ENCODE measurements at places on chromosomes 4 and X.

DNA sequence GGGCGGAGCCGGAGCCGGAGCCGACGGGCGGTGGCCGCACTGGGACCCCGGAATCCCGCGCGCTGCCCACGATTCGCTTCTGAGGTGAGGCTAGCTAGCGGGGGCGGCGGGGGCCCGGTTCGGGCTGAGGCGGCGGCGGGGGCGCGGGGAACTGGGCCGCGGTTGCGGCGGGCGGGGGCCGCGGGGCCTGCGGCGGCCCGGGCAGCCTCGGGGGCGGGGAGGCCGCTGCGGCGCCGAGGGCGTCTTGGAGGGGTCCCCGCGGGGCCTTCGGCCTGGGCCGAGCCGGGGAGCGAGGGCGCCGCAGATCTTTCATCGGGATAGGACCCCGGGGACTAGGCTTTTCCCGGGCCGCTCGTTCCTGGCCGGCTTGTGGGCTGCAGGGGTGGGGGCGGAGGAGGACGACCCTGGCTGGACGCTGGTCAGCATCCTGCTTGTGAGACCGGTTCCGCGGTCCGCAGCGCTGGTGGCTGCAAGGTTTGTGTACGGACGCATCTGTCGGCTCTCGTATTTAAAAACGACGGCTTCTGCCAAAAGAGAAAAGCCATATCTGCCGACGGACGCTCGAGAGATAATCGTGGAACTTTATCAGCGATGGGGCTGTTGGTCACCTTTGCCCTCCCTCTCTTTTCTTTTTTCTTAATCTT, 419 bp downstream of the ADD1 start:
- no peak for DNase-seq

GRCh38 chrX:47628982-47629381, 748 bp downstream of the CFP start:
- no peak for DNase-seq

- DNase-seq = no peak
Observed at GRCh38 chr4:41209187-41209586, 5.2 kb downstream of the APBB2 start.

DNA sequence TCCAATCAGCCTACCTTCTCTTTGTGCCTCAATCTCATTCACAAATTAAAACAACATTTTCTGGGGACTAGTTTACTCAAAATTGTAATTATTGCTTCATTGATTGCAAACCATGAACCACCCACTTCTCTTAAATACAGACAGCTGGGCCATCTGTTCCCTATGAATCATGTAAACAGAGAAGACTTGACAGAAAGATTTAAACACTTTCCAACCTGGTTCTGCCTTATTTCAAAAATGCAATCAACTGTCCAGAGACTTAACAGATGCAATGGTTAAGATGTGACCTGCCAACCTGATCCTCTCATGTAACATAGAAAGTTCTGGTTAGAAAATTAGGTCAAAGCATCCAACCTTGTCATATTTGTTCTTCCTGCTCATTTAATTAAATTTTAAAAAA, 20.8 kb upstream of the SERTM2 start:
- DNase-seq = no peak

DNA sequence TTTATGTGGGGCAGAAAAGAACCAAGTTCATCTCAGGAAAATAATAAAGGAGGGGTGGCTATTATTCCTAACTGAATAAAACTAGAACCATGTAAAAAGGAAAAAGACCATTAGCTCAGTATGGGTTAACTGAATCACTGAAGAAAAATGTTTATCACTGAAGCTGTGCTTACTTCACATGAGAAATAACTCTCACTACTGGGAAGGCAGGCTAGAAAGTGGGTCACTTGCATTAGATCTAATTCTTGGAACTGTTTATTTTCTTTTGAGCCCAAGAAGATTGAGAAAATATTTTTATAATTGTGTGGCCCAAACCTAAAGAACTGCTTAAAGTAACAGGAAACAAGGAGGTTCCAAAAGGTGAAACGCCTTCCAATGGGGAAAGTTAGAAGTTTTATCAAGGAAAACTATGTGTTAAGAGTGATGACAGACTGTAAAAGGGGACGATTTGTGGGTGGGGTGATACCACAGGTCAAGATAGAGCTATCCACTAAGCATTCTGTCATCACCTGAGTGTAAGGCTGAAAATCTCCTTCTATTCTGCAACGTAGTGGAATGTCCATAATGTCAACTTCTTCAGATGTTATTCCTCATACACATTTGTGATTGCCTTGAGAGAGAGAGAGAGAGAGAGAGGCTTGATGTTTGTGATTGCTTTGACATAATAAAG, 1083.5 kb downstream of the PCDH7 start:
- DNase-seq = no peak

GRCh38 chrX:13652287-13652793, 601 bp upstream of the TCEANC start:
- no peak for DNase-seq

DNA sequence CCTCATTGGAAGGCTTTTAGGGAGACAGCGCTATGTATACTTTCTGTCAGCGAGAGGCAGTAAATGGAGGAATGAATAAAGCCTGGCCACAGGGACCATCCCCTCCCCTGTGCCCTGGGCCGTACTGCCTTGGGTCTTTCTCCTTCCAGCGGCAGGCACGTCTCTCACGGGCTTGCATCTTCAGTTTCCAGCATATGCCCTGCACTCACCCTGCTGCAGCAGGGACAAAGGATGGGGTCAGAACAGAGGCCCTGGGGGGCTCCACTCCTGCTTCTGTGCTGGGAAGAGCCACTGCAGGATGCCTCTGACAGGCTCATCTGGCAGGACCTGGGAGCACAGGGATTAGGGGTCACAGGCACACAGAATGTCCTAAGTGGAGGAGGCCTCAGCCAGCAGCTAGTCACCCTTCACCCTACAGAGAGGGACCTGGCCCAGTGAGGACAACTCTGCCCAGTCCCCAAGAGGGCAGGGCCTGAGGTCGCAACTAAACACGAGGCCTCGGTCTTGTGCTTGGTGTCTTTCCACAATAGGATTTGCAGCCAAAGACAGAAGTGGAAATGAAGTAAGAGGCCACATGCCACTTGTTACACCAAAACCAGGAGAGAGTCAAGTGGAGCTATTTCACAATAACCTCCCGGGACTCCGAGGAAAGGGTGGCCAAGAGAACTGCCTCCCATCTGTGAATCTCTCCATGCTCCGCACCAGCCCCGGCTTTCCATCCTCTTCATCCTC, 150.8 kb downstream of the AFAP1 start:
- no peak for DNase-seq

DNA sequence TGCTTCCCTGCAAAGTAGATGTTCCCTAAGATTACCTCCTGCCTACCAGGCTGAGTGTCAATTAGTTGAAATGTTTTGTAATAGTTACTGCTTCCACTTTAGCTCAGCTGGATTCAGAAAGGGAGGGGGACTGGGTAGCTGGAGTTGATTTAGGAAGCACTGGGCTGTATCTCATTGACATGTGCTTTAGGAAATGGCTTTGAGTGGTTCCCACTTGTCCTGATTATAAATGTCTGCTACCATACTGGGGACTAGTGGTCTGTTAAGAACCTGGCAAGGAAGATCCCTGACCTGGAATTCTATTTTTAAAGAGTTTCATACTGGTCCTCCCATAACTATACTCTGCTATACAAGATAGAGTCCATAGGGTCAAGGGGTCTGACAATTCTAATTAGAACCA, 363.9 kb upstream of the PPP1R2C start:
- no peak for DNase-seq

DNA sequence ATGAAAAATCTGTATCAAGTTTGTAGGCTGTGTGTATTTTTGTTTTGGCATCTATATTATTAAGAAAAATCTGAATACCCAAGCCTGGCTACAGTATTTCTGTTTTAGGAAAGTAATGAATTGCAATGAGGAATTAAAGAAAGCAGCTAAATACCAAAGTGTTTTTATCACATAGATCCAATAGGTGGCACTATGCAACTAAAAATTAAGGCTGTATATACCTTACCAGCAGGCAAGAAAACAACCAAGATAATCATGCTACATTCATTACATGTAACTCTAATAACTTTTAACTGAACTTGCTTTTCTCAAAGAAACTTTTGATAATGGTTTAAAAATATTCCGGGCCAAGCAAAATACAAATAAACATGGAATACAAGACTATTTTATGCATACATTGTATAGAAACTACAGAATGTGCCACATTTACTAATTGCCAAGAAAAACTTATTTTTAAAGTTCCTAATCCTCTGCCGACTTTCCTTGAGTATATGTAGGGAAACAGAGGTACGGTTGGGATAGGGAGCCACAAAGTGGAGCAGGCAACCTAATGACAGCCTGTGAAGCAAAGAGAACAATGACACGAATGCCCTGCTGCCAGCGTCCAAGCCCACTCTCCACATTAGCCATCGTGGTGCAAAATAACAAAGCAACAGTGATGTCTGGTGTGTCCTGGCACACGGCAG, 63.7 kb downstream of the SEC24D start:
- no peak for DNase-seq

GRCh38 chrX:48468693-48469691, 1.1 kb downstream of the SLC38A5 start:
- no peak for DNase-seq

DNA sequence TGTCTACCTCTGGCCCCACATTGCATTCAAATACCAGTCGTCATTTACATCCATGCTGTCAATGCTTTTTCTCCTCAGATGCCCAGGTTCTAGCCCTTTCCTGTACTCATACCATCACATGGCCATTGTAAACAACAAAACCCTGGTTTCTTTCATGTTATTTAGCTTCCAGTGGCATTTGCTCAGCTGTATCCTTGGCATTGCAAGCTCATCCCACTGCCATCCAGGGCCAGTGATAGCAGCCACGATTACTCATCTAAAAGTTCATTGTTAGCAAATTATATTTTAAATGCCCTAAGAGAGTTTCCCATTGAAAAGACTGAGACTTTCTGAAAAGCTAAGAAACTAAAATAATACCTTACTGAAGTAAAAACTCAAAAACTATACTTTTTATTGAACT, 34.0 kb downstream of the VEGFC start:
- DNase-seq = no peak

DNA sequence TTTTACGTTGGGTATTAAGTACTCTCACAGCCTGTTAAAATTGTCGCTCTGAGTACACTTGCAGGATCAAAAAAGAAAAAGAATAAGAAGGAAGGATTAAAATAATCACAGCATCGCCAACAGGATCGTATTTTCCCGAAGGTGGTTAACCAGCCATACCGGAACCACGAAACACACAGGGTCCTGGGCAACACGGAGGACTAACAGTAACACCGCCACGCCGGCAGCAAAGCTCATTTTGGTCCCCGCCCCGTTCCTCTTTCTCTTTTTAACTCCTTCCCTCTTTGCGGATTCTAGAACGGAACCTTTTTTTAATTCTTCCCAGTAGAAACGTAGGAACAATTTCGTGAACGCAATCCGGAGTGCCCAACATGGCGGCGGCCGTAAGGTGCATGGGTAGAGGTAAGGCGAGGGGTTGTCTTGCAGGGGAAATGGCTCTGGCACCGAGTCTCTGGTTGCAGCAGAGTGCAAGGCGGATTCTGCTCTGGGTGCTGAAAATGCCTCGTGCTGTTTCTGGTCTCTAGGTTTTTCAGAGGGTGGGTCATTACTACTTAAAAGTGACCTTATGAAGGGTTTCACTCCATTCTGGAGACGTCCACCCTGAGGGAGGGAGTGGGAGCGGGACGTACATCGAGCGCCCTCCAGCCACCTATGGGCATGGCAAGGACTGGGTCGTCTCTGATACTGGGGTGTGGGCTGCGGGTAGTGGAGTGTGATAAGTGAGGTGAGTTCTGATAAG, at the start of gene MRPL1:
Gene MRPL1 (plus strand): TSS at position 353 of the 739 bp plus-strand sequence. CDS start 19 bp downstream, at position 372.
- peak; percentile 73 for DNase-seq

DNA sequence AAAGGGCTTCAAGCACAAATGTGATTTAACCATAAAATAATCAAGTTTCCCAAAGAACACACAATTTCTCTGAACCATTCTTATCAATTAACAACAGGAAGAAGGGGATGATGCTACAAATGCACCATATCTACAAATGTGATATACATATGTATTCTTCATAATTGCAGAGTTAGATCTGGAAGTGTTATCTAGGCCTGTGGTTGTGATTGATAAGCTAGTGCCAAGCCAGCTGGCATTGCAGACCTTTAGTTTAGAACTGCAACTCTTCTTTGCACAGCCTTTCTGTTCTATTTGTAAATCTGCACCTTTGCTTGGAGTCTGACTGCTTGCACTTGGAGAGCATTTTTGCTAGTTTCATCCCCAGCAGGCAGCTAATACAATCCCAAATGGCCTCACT, 145.5 kb upstream of the NPY2R start:
- no peak for DNase-seq

GRCh38 chr4:1683261-1683735, 815 bp downstream of the FAM53A start:
- DNase-seq = no peak

- DNase-seq = no peak
Observed at GRCh38 chrX:107878106-107878505, 52.4 kb downstream of the MID2 start.

DNA sequence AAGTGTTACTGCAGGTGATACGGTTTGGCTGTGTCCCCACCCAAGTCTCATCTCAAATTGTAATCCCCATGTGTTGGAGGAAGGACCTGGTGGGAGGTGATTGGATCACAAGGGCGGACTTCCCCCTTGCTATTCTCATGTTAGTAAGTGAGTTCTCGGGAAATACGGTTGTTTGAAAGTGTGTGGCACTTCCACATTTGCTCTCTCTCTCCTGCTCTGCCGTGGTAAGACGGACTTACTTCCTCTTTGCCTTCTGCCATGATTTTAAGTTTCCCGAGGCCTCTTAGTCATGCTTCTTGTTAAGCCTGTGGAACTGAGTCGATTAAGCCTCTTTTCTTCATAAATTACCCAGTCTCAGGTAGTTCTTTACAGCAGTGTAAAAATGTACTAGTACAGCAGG, 65.2 kb upstream of the SLC7A11 start:
- DNase-seq = no peak

GRCh38 chrX:66399273-66399672, 235.2 kb downstream of the HEPH start:
- no peak for DNase-seq

All from iPS DF 19.7 (cell line).